ENCODE measurements at places on chromosomes 2 and 18.

GRCh38 chr2:125224830-125225229 is 1199.7 kb downstream of the CNTNAP5 start:
- no peak for DNase-seq

- peak; percentile 54 for DNase-seq
These were observed at the start of gene SPIRE1 for GRCh38 chr18:12657684-12658425. Gene SPIRE1, minus strand, starts transcription at chr18:12658107. Its CDS starts 241 bp downstream, at chr18:12657866.

DNA sequence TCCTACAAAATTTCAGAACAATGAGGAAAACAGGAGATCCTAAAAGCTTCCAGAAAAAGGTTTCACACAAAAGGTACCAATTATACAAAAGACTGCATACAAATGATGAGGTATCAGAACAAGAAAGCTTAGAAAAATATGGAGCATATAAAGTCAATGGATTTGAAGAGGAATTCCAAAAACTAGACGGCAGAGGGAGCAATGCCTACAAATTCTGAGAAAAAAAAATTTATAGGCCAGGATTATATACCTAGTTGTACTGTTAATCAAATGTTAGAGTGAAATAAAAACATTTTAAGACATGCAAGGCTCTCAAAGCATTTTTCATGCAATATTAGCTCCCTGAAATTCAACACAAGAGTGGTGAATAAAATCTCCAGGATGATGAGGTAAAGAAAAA is 106.2 kb downstream of the ZRANB3 start:
- peak; percentile 10 for DNase-seq

DNA sequence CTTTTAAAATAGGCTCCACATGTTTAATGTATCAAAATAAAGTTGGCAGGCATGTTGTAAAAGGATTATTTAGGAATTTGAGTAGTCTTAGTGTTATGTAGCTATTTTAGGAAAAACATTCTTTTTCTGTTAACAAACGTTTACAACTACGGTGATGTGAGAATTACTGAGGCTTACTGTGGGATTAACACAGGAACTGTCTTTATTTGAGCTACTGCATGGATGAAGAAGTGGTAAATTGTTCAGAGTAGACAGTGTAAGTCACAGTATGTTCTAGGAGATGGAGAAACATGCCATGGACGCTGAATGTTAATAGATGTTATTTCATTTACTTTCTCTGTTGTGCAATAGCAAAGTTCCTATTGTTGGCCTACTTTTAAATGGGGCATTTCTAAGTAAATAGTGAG is 1.6 kb downstream of the PPM1B start:
- DNase-seq: peak; percentile 60

DNA sequence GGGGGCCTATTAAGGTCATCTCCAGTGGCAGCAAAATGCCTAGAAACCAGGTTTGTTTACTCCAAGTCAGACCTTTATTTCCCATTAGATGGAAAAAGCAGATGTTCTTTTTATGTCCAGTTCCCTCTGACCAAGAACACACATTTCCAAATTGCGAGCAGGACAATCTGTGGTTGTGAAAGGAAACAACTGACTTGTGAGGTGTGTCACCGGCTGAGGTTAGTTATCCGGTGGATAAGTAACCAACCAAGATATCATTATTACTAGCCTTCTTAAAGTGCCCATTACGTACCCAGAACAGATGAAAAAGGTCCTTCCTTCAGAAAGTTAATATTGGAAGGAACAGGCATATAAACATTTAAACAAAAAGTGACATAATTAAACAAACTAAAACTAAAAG is 112.9 kb downstream of the THADA start:
- peak; percentile 74 for DNase-seq

- no peak for DNase-seq
These were observed 215.2 kb downstream of the VAPA start for GRCh38 chr18:10128921-10129501.

DNA sequence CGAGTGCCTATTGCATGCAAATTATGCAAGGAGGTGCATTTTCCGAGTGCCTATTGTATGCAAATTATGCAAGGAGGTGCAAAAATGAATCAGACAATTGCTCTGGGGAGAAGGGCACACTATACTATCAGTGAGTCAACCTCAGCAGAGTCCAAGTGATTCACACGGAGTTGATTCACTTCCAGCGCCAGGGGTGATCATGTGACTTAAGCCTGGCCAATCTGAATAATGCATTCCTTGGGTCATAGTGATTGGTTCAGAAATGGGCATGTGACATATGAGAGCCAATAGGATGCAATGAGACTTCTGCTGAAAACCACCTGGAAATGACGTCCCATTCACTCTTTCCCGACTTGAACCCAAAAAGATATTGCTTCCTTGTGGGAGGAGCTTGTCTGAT is 152.2 kb downstream of the DAW1 start:
- DNase-seq: no peak

GRCh38 chr18:79786304-79786703 is 11.4 kb upstream of the KCNG2 start:
- DNase-seq: no peak

DNA sequence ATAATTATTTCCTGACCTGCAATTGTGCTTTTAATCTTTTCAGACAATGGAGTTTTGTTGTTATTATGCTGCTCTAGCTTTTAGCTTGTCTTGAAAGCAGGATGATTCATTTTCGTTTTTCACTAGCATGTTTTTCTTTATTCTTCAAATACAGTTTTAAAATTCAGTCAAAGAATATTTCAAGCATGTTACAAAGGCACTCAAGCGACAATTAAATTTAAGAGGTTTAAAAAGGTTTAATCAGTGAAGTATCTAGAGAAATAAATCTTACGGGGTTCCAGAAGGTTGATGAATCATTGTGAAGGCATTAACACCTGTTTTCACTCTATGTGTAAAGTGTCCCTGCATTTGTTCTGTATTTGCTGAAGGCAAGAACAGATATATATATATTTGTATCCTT is 390.7 kb upstream of the TMEFF2 start:
- DNase-seq: no peak

DNA sequence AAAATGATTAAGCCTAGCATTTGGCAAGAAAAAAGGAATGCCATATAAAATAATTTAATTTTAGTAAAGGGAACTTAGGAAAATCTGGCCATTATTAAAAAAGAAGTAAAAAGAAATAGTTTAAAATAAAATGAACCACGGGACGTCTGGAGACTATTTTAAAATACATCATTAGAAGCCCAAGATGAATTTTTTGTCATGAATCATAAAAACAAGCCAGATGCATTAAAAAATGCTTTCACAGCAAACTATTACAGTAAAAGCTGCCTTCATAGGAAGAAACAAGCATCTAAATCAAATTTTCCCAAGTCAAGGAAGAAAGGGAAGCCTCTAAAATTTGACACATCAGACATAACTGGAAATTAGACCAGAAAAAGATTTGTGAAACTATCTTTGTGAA is 33.0 kb downstream of the COL5A2 start:
- no peak for DNase-seq

GRCh38 chr2:20450201-20450999 is 3.5 kb downstream of the RHOB start:
- DNase-seq: peak; percentile 83

GRCh38 chr2:100018341-100019193 is 123.8 kb downstream of the AFF3 start:
- peak; percentile 63 for DNase-seq

DNA sequence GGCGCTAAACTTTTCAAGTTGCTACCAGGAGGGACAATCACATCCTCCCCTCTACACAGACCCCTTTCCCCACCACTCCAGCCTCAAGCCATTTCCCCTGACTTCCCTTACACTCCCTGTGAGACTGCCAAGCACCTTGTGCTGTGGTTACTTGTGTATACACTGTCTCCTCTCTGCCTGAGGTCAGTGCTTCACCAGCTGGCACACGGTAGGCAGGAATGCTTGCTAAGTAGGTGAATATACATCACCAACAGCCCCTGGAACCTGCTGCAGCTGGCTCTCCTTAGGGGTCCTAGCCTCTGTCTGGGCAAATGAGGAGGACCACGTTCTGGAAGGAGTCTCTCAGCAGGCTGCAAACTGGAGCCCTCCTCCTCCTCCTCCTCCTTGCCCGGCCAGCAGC is 38.3 kb upstream of the ACAA2 start:
- no peak for DNase-seq

DNA sequence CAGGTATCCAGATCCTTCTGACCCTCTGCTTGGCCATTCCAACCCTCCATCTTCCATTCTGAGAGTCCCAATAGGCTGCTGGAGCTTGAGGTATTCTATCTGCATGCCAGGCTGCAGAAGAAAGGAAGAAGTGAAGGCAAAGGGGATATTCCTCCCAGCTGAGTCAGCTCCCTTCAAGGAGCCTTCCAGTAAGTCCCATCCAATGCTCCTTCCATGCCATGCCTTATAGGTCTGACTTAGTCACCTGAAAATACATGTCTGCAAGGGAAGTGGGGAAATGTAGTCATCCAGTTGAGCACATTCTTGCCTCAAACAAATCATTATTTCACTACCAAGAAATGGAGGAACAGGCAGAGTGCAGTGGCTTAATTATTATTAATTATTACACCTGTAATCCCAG is 464.6 kb downstream of the CNTNAP5 start:
- no peak for DNase-seq

DNA sequence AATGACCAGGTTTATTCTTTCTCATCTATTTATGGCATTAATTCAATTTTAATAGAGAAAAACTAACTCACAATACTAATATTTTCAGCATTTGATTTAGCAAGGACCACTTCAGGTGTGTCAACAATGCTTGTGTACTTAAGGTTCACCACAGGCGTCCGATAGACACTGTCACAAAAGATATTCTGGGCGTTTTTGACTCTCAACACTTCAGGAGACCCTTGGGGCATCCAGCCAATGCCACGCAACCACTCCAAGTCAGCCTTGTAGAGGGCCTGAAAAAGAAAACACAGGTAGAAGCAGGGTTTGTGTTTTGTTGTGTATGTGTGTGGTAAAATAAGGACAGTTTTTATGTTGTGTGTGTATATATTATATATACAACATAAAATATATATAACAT is 158.2 kb downstream of the NEB start:
- no peak for DNase-seq

GRCh38 chr2:15076668-15077067 is 444.2 kb downstream of the LRATD1 start:
- no peak for DNase-seq

DNA sequence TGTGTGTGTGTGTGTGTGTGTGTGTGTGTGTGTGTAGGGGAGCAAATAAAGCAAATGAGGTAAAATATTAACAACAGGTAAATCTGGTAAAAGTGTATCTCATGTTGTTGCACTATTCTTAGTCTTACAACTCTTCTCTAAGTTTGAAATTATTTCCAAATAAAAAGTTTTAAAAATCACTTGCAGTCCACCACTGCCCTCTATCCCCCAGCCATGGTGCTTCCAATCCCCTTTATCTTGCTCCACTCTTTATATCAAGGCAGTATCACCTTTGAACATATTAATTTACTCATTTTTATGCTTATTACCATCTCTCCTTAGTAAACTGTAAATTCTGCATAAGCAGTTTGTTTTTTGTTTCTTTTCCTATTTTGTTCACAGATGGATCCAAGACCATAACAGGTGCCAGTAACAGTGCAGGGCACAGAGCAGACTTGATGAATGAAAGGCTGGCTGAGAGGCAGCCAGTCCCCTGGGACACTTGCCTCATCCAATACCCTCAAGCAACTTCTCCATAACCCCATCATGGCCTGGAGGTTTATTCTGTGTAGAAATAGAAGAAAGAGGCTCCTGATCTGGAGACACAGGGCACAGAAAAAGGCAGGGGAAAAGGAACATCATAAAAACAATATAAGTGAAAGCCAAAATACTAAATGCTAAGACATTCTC is 67.6 kb downstream of the LDAH start:
- peak; percentile 42 for DNase-seq

- no peak for DNase-seq
These were observed 161.8 kb downstream of the LNPK start for GRCh38 chr2:175840256-175840655.

DNA sequence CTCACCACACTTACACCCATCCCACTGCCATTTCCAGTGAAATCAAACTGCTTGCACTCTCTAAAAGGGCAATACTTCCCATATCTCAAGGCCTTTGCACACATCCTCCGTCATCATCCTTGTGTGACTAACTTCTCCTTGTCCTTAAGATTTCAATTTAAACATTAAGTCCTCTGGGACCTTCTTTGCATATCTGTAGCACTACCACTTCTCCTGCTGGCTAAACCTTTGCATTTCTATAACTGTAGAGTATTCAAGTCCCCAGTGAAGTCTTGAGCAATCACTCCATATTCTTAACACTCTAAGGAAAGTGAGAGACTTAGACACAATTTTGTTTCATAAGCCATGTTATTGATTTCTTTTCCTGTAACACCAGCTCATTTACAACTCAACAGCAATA is 136.8 kb upstream of the EPHA4 start:
- no peak for DNase-seq

- peak; percentile 98 for DNase-seq
These were observed 29.2 kb upstream of the PPP4R1 start for GRCh38 chr18:9643549-9643948.

- DNase-seq: no peak
These were observed 128.9 kb upstream of the OTOS start for GRCh38 chr2:240269380-240269779.

DNA sequence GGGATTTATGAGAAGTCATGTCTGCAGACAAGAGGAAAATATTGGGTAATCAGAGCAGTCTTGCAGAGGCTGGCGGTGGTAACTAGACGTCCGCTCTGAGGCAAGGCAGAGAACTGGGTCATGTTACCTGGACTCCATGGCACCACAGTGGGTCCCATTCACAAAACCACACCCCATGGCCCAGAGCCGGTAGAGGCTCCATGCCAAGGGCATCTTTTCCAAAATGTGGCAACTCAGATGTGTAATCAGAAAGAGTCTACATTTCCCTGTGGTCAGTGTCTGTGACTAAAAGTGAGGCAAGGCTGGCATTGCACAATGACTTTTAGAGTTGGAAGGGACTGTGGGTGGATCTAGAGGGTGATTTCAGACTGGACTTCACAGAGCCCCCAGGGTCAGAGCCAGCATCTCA is 113.1 kb downstream of the MREG start:
- DNase-seq: peak; percentile 44

DNA sequence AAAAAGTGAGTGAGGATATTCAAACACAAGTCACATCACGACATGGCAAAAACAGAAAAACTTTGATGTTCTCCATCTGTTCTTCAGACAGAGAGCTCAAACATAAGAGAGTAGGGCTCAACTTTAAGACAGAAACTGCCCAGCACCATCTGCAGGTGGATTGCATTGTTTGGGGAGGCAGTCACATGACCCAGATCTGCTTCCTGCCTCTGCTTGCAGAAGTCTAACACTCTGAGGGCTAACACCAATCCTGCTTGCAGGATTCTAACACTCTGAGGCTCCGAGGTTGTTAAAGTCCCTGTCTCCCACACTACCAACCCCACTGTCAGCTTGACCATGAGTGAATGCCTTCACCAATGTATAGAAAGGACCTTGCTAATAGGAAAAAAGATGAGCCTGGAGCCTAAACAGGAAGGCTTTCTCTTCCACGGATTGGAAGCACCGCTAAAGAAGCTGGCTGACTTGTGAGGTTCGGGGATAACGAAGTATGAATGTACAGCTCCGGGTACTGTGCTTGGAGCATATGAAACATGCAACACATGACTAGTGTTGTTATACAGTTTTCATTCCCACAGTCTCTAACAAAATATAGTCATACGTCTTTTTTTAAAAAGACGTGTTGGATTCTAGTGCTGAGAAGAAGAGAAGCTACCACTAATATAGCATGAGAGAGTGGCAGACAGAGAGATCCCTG is 176.6 kb upstream of the CREB1 start:
- peak; percentile 18 for DNase-seq
